Activated T-cell treated with anti-CD3 and anti-CD28 coated beads for 48 hours (primary cell): ENCODE measurements at places on chromosomes 4 and X.

DNA sequence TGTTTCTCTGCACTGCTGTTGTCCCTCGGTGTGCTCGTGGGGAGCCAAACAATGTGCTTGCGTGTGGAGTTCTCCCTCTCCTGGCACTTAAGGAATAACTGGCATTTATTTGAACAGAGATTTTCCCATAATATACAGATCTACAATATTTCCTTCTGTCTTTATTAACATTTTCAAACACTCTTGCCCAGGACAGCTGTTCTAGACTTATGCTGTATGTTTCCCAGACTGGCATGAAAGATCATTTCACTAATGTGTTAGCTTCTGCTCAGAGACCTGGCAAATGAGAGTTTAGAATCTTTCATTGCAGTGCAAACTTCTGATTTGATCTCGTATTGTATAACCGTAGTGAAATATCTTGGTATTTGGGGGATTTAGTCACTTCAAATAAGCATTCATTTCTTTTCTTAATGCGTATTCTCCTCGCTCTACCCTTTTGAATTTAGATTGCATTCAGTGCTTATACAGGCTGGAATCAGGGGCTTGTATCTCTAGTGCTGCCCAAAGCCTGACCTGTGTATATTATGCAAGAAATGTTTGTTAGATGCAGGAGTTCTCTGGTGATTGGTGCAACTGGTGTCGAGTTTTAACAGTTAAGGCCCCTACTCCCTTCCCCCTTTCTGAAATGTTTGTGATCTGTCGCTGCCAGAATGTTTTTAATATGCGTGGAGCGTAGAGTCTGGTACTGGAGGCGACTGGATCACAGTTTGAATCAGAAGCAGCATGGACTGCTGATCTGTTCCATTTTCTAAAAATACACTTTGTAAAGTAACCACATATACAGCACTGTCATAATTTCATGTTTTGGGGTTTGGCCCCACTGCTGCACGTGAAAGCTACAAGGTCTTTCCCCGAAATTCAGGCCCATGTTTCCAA lies 326.3 kb downstream of the ARHGAP10 start:
- DNase-seq = no peak

GRCh38 chr4:26175006-26175786 lies 145.6 kb upstream of the RBPJ start:
- DNase-seq = no peak

- no peak for DNase-seq
Observed at GRCh38 chr4:170651786-170652185, 562.0 kb upstream of the AADAT start.

GRCh38 chr4:40838742-40839141 lies 89.0 kb downstream of the NSUN7 start:
- no peak for DNase-seq

DNA sequence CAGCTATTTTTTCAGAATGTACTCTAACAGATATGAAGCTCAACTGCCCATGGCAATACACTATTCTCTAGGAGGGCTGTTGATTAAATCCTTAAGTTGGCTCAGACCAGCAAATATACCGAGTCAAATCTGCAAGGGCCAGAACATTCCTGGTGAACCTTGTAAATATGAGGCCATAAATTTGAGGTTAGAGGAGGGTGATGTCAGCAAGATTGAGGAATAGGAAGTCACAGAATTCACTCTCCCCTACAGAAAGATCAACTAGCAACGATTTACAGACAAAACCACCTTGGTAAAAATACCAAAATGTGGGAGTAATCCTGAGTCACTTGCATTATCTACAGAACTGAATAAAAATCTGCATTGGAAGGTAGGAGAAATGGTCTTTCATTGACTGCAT lies 399.3 kb downstream of the GPM6A start:
- no peak for DNase-seq

DNA sequence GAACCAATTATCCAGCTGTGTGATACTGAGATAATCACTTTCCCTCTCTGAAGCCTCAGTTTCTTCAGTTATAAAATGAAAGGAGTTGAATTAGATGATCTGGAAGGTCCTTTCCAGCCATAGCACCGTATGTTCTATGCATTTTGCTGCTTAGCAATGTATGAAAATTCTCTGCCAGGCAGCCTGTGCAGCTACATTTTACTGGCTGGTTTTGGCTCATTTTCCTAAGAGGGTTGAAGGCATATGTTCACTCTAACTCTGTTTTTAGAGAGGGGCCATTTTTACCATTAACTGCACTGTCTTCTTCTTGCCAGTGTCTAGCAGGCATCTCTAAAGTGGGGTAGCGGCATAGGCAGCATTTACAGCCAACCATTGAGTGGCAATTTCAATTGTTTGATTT lies 26.1 kb downstream of the TRPC5 start:
- no peak for DNase-seq

- no peak for DNase-seq
Observed at GRCh38 chr4:185473247-185473646, 1.7 kb upstream of the CCDC110 start.

DNA sequence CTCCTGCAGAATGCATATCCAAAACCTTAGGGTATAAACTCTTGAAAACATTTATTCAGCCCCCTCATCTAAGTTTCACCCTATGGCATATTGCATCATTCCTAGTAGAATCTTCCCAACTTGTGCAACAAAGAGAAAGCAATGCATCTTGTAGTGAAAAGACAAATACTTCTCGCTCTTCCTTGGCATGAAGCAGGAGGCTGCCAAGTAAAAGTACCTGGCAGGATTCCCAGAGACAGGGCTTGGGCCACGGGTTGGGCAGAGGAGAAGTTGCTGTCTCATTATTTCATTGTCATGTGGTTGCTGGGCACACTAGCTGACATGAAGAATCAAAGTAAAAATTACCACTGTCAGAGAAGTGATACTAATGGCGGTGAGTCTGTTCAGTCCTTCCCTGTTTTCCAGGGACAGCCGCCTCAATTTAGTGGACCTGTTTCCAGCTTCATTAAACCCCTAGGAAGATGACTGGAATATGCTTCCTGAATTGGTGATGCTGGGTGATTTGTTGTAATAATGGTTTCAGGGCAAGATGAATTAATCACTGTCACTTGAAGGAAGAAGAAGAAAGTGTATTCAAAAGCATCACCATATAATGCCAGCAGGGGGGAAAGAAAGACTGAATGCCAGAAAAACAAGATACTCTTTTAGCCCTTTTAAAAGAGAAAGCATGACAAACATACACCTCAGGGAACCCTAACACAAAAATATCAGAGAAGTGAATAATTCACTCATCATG lies 380.5 kb upstream of the IGFBP7 start:
- DNase-seq = no peak

DNA sequence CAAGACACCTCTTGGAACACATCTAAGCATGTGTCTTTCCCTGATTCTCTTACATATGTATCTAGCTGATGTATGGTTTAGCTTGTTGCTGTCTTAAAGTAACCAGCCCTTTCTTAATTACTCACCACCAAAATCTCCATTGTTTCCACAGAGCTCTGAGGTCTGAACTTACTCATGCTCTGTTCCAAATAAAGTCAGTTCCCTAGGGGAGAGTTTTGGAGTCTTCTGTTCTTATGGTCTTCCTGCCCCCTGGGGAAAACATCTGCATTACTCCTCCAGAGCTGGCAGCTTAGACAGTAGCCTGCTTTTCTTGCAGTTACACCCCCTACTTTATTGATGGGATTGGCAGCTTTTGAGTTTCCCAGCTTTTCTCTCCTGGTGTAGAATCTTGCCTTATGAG lies 125.8 kb downstream of the EDA start:
- no peak for DNase-seq

DNA sequence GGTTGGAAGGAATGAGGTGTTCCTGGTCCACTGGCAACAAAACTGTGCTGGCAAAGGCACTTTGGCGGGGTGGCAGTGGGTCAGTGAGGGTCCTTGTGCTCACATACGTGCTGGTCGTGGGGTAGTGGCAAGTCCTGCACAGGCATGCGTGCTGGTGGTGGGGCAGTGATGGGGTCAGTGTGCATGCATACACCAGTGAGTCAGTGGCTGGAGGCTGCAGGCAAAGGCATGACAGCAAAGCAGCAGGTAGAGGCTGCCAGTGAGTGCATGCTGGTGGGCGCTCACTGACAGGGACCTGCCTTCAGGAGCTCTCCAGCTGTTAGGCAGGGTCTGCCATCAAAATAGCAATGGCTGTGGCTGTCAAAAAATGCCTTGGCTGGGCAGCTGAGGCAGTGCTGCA lies 42.1 kb downstream of the TMPRSS11E start:
- DNase-seq = no peak

GRCh38 chrX:15948318-15948660 lies 93.7 kb upstream of the AP1S2 start:
- DNase-seq = no peak

DNA sequence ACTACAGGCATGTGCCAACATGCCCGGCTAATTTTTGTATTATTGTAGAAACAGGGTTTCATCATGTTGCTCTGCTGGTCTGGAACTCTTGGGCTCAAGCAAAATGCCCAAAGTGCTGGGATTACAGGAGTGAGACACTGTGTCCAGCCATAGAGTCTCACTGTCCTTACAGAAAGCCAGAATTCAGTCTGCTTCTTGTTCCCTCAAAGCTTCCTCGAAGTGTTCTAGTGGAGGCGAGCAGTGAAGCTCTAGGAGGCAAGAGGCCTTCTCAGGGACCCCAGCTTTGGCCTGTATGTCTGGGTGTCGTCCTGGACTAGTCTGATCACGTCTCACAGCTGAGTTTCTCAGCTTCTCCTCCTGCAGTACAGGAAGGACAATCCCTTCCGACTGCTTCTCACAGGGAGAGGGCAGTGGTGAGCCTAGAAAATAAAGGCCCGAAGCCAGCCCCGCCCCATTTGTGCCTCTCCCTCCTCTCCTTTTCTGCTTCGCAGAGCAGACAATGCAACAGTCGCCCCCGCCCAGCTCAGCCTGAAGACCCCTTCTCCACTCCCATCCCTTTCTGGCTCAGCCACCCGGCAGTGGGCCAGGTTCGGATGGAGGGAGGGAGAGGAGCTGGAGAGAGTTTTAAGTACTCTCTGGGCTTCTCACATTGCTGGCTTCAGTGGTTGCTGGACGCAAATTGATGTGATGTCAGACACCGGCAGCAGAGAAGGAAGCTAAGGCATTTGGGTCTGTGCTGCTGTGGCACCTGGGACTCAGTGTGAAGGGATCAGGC lies 11.1 kb upstream of the FAM3A start:
- DNase-seq = peak; percentile 47

DNA sequence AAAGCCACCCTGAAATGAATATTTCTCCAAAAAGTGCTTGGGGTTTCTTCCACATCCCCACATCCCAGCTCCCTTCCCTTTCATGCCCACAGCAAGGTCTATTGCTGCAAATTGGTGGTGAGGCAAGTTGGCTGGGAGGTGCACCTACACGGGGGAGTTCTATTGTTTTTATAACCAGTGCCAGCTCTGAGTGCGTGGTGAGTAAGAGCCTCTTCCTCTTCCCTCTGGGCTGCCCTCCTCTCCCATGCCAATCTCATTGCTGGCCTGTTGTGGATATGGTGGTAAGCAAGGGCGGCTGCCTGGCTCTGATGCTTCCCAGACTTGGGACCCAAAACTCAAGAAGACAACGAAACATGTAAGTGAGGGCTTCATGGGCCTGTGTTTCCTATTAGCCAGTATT lies 204.3 kb downstream of the SHROOM3 start:
- no peak for DNase-seq

DNA sequence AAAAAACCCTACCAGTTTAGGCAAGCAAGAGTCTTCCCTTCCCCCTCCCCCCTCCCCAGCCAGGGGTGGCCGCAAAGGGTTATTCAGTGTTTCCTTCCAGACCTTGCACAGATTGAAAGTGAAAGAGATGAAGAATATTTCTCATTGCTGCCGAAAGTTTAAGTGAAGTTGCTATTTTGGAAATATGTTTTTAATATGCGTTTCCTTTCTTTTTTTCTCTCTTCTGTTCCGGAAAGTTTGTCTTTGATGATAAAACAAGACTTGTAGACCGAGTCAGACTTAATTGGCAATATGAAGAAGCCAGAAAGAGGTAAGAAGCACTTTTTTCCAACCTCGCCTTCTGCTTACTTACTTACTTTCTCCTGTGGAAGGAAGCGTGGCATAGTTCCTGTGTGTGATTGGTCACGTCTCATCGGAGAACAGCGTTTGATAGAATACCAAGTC lies 58.5 kb upstream of the CLCN4 start:
- peak; percentile 32 for DNase-seq

DNA sequence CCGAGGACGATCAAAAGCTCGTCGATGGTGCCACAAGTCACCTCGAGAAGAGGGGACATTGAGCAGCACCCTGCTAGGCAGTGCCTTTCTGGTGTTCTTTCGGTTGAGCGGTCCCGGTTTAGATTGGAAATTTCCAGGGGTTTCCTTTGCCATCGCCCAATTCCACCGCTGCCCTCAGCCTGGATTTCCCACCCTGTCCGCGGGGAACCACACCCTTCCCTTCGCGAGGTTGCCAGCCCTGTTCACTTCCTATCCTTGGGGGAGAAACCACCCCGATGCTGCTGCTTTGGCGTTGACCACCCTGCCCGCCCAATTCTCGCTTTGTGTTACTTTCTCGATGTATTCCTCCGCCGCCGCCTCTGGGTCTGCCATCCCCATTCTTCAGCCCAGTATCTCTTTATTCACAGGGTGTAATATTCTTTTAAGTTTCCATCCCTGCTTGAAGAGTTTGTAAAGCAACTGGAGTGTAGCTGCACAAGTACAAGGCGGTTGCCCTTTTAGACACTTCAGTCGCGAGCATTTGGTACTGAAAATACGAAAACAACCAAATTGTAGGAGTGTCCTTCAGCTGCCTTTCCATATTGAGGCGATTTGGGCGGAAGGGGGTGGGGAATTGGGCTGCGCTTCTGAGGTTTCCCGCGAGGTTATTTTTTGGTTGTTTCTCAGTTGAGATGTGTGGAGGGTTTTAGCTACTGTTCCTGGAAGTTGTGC lies 1.1 kb downstream of the OGT start:
- DNase-seq = peak; percentile 28

- DNase-seq = no peak
Observed at GRCh38 chr4:123244137-123244536, 152.5 kb upstream of the SPRY1 start.

- DNase-seq = no peak
Observed at GRCh38 chrX:41604766-41605543, 83.8 kb upstream of the GPR34 start.

- DNase-seq = no peak
Observed at GRCh38 chr4:20127626-20128025, 124.1 kb upstream of the SLIT2 start.

DNA sequence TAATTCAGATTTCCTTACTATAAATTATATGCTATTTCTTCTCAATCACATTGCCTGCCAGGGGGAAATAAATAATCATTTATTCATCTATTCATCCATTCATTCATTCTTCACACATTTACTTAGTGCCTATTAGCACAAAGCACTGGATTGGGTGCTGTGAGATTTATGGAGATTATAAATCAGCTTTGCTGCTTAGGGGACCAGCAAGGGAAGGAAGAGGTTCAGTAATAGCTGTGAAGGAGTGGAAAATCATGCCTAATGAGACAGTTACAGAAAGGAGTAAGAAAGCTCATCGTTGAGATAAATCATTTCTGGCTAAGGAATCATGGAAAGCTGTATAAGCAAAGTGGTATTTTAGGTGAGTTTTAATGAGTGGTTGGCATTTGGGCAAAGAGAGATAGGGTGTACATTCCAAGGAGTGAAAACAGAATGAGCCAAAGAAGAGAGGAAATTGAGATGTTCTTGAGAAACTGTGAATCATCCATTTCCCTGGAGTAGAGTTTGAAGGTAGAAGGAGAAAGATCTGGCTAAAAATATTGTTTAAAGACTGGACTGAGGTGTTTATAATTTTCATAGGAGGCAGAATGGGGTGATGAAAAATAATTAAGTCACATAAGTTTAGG lies 9.6 kb downstream of the ARSJ start:
- DNase-seq = no peak
